ENCODE measurements at places on chromosomes 6 and 20. TPM values are rescaled to one million over a fixed set of nuclear protein-coding genes. Genes with fewer than 3 reads are reported as not detected.

DNA sequence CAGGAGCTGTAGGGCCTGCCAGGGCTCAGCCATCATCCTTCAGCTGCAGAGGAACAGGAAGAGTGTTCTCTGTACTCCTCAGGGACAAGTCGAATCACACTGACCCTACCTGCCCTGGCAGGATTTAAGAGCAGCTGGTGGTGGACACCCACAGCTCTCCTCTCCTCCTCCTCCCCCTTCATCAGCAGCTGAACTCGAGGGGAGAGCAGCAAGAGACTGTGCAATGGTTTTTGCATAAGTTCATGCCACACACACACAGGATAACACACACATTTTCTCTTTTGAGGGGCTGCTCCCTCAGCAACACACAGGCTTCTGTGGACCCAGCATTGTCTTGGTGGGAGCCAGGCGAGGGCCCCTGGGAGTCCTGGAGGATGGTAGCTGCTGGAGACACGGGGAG is at the start of gene CST11:
Gene CST11, minus strand, starts transcription at position 101 of the 400 bp plus-strand sequence. Its CDS starts 65 bp downstream, at position 36.
- H3K27me3 ChIP-seq = no peaks in the 10 kb centered on the region
- no peak within 1 kb of the TSS for H3K4me3 ChIP-seq
- no peaks in the 10 kb centered on the region for H3K36me3 ChIP-seq
- H3K4me1 ChIP-seq = no peaks in the 10 kb centered on the region

GRCh38 chr6:87623248-87623647 is 33.3 kb downstream of the ORC3 start:
- no peak for DNase-seq
- no peak overlapping the region for H3K4me3 ChIP-seq
- peaks cover 6% of the 10 kb centered on the region for H3K4me1 ChIP-seq
- peaks cover 13% of the 10 kb centered on the region for H3K36me3 ChIP-seq
- no peaks in the 10 kb centered on the region for H3K27me3 ChIP-seq
- no peak overlapping the region for H3K27ac ChIP-seq

GRCh38 chr6:170050591-170051041 is 240.3 kb downstream of the DLL1 start:
- H3K4me1 ChIP-seq = peaks cover 27% of the 10 kb centered on the region
- no peak for DNase-seq
- no peaks in the 10 kb centered on the region for H3K27me3 ChIP-seq
- H3K27ac ChIP-seq = peak overlapping the region; percentile 67
- H3K36me3 ChIP-seq = no peaks in the 10 kb centered on the region

The HLA-DQB2 gene
- total RNA-seq = 0.78 TPM

The APOM gene
- 2.9 TPM for total RNA-seq

The CRISP1 gene
- not detected for total RNA-seq
